ENCODE measurements at places on chromosomes 3 and 15.

- DNase-seq, result no peak
Observed at GRCh38 chr15:83588441-83588840, 65.5 kb upstream of the ADAMTSL3 start.

GRCh38 chr3:53324105-53324504 lies 23.2 kb downstream of the DCP1A start:
- DNase-seq, result no peak

DNA sequence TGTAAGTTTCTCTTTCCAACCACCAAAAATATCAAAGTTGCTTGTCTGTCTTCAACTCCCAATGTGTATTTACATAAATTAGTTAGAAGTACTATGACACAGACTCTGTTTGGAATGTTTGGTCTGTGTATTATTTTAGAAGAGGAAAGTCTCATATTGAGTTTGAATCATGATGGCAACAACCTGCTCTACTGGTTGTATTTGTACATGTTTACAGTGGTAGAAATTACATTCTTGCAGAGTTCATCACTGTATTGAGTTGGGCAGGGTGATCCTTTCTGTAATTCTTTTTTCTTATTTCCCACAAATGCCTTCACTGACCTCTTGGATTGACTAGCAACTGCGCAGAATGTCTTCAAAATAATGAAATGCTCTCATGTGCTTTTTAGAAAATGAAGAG lies 149.6 kb downstream of the CHL1 start:
- DNase-seq, result no peak

DNA sequence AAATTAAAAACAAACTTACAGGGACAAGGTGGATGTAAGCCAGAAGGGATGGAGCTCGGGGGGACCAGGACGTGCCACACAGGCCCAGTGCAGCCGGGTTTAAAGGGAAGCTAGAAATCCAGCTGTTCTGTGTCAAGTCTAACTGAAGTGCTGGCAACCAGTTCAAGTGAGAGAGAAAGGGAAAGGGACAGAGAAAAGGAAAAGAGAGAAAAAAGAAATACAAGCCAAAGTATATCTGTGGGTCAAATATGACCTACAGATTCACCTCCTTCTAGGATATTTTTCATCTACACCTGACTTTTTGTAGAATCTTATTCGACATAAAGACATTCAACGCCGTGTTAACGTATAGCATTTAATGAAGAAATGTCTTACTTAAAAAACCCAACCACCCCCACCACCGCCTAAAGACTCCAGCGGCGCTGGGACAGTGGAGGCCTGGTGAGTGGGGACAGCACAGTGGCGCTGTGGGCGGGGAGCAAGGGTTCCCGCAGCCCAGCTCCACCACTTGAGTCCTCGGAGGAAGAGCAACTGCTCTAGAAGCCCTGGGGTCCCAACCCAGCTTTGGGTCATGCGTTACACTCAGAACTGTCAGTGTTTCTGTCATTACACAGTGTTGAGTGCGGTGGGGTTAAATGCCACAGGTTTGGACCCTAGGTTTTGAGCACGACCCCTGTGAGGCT lies 62.3 kb downstream of the CHSY1 start:
- no peak for DNase-seq

- no peak for DNase-seq
Observed at GRCh38 chr3:72458375-72458774, 389.9 kb downstream of the SHQ1 start.

DNA sequence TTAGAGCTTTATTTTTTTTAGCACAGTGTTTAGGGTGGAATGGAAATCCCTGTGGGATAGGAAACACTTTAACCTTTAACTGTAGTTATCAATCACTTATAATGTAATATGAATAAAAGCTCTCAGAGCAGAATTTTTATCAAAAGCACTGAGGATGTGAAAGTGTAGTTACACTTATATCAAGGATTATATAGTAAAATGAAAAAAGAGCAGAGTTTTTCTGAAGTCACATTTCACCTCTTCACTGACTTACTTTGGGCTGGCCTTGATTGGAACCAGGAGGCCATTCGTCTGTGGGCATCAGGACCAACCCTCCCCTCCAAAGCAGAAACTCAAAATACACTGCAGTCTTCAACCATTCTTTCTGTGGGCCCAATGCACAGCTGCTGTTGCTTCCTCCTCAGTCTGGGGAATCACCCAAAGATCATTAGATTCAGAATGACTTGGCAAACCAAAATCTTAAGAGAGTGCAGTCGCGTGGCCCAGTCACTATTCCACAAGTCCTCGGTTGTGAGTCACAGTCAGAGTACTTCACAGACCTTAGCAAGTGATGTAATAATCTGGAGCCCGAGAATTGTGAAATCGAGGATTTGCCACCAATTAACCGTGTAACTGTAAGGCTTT lies 132.6 kb upstream of the COL8A1 start:
- DNase-seq, result no peak

DNA sequence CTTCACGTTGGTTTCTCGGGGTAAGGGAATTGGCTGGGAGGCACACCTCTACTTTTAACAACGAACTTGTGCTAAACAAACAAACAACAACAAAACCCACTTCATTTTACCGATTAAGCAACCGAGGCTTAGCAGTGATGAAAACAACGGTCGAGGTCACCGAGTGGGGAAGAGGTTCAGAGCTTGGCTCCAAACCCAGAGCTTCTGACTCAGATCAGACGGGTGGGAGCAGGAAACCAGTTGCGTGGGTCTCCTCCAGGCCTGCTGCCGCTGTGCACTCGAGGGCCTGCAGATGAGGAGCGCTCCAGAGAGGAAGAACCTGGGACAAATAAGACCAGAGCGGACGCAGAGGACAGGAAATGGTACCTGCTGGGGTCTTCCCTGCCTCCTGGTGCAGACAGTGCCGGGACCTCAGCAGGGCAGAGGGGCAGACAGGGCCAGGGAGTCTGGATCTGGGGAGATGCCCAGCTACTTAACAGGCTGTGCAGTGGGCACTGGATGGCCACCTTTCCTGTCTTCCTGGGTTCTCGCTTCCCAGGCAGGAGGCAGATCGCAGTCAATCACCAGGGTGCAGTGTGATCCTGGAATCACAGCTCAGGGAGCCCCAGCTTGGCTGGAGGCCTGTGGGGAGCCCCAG lies 99.0 kb upstream of the MEF2A start:
- DNase-seq, result no peak

DNA sequence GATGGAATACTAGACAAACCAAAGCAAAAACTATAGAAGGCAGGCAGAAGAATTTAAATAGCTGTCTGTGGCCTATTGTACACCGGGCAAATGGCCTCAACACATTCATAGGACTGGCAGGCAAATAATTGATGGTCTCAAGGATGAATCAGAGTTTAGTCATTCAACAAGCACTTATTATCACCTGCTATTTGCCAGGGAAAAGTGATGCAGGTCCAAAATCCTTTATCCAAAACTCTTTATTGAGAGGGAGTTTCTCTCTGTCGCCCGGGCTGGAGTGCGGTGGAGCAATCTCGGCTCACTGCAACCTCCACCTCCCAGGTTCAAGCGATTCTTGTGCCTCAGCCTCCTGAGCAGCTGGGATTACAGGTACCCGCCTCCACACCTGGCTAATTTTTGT lies 2.3 kb downstream of the EIF2AK4 start:
- no peak for DNase-seq

GRCh38 chr3:128618398-128618726 lies 32.3 kb downstream of the RPN1 start:
- no peak for DNase-seq

- no peak for DNase-seq
Observed at GRCh38 chr3:151107701-151108100, 22.2 kb downstream of the MED12L start.

- DNase-seq, result no peak
Observed at GRCh38 chr15:29934251-29934650, 112.0 kb upstream of the TJP1 start.

DNA sequence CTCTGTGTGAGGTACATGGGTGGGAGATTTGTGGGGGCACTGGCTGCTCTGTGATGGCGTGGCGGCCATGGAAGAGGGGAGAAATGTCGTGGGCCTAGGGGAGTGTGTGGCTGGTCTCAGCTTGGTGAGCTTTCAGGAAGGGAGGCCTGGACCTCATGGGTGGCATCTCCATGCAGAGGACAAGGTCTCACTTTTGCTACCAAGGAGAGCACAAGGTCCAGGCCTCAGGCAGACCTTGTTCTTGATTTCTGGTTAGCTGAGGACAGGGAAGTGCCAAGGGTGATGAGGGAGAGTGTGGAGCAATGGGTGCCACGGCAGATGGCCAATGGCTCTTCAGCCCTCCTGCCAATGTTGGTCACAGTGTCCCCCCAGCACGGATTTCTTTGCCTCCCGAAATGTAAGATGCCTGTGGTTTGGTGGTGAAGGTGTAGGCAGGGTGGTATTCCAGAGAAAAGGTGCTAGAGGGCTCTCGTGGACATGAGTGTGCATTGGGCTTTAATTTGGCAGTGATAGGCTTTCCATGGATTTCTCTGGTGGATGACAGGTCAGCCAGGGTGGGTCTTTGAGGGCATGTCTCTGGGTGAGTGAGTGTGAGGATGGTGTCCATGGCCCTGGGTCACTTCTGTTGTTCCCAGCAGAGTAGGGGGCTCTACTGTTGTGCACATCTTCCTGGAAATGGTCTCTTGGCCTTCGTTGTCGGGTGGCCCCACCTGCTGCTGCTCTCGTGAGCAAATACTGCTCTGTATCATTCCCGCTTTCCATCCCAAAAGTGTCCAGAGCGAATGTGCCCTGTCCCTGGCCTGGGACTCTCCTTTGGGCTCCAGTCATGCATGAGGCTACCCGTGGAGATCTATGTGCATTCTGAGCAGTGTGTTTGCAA lies 108.0 kb downstream of the SNRPN start:
- no peak for DNase-seq

GRCh38 chr3:177056927-177057326 lies 140.4 kb downstream of the TBL1XR1 start:
- no peak for DNase-seq

GRCh38 chr3:179949869-179950268 lies 86.9 kb downstream of the PEX5L start:
- DNase-seq, result no peak

DNA sequence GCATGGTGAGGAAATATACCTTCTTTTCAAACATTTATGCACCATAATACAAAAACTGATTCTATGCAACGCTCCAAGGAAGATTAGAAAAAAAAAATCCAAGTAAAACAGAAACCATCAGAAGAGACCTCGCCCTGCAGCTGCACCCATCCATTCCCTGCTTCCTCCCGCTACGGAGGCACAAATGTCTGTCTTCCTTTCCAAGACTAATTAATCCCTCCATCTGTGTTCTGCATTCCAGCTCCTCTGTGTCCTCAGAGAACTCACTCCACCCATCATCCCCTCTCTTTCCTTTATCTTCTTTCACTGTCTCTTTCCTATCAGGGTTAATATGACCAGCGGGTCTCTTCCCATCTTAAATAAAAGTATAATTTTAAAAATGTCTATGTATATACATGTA lies 196.1 kb downstream of the ADAMTSL3 start:
- no peak for DNase-seq

DNA sequence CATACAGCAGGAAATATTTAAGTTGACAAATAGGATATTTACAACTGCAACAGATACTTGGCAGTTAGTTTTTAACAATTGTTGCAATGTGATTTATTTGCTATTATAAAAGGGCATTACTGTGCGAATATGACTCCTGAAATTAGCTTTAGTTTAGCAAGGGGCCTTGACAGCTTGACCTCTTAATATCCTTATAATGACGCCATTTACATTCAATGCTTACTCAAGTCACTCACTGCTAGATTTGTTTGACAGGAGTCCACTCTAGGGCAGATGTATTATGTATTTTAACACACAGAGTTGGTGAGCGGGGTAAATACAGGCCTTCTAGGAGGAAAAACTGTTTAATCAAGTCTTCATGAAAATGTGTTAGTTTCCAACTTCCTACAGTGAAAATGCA lies 58.1 kb upstream of the C15orf61 start:
- DNase-seq, result no peak

DNA sequence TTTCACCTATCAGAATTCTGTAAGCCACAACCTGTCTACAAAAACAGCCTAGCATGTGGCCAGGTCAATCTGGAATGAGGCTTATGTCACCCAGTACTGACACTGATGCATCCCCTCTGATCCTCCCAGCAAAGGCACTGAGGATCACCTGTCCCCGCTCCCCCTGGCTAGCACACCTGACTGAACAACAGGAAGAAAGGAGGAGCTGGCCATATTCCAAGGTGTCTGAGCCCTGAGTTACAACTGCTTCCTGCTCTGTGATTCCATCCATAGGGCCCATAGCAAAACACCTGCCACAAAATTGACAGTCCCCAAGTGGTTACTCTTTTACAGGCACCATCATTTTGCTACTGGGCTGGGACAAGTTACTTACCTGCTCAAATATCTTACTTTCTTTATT lies 555.5 kb upstream of the CFAP20DC start:
- no peak for DNase-seq

DNA sequence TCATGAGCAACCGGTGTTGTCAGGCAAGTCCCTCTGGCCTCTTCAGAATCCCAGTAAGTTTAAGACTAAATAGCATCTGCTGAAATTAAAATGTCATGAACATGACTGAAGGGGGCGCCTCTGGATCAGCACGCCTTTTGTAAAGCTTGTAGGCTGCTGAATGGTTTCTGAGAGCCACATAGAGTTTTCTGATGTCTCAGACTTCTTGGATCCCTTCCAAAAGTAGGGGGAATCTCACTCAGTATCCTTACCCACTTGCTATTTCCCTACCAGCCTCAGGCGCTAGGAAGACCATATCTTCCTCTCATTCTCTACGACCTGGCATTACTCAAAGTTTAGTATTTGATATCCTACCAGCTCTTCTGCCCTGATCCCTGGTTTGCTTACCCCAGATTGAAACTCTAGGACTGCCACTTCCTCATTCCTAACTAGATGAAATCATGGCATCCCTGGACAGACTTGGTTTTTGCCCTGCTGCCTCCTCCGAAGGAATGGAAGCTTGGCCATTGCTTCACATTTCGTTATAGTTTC lies 62.7 kb upstream of the CD47 start:
- DNase-seq, result peak; percentile 64

DNA sequence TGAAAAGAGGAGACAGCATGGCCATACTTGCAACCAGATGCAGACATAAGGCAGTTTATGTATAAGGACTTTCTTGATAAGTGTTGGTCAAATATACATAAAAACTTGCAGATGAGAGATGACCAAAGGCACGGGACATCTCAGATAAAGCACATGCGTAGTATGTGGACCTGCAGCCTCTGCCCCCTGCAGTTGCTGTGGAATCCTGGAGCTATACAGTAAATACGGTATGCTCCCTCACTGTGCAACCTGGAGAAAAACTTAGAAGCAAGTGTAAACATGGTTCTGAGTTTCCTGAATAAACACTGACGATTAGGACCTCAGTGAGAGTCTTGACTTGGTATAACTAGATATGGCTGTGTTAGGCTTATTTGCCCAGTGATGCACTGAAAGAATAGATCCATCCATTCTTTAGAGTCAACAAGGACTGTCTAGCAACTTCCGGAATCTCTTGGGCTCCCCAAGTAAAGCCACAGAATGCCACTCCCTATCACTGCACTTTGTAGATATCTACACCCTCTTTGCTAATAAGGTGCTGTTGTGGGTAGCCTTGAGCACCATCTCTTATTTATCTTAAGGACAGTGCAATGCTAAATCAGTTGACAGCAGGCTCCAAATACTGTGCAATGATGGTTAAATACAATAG lies 40.2 kb downstream of the GJD2 start:
- DNase-seq, result no peak
